NCI-H2107 (cell line): ENCODE measurements at places on chromosomes 13 and 19.

GRCh38 chr13:38850868-38851626 is 139.6 kb downstream of the STOML3 start:
- DNase-seq, result no peak

DNA sequence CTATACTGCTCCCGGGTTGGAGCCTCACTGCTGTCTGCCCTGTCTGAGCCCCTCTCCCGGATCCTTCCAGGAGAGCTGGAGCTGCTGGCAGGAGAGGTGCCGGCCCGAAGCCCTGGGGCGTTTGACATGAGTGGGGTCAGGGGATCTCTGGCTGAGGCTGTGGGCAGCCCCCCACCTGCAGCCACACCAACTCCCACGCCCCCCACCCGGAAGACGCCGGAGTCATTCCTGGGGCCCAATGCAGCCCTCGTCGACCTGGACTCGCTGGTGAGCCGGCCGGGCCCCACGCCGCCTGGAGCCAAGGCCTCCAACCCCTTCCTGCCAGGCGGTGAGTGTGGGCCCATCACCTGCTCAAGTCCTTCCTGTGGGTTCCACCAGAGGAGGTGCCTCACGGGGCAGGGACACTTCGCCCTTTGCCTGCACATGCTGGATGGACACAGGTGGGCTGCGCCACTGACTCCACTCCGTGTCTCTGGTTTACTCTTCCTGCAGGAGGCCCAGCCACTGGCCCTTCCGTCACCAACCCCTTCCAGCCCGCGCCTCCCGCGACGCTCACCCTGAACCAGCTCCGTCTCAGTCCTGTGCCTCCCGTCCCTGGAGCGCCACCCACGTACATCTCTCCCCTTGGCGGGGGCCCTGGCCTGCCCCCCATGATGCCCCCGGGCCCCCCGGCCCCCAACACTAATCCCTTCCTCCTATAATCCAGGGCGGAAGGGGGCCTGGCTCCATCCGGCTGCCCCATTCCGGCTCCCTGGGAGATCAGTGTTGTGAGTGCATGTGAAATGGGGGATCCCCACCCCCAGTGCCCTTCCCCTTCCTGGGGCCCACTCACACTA is 19.8 kb downstream of the EPN1 start:
- no peak for DNase-seq

- no peak for DNase-seq
These were observed 6.2 kb downstream of the SYT5 start for GRCh38 chr19:55173714-55174409.

- no peak for DNase-seq
These were observed 240.9 kb downstream of the LIG4 start for GRCh38 chr13:107974409-107974808.

DNA sequence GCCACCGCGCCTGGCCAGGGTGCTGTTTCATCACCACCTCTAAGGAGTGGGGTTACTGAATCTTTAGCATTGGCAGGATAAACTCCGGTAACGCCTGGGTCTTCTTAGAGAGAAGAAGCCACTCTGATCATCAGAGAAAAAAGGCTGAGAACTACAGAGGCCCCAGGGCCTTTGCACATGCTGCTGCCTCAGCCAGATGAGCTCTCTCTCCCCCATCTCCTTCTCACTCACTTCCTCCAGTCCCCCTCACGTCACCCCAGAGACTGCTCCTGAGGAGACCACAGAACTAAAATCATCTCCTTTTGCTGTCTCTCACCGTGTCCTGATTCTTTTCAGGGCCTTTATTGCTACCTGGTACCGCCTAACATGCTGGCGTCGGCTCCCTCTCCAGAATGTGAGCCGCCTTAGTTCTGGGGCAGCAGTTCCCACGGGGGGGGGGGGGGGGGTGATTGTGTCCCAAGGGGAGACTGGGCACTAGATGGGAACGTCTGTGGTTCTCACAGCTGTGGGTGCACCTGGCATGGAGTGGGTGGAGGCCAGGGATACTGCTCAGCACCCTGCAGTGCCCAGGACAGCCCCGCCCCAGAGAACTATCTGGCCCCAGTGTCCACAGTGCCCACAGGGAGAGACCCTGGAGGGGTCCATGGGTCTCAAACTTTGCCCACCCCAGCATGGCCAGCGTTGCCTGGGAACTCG is 5.1 kb upstream of the DIRAS1 start:
- DNase-seq, result no peak

- DNase-seq, result no peak
These were observed 13.1 kb upstream of the PDE4C start for GRCh38 chr19:18239303-18239702.

- DNase-seq, result no peak
These were observed 50.5 kb downstream of the STARD13 start for GRCh38 chr13:33235078-33235477.

DNA sequence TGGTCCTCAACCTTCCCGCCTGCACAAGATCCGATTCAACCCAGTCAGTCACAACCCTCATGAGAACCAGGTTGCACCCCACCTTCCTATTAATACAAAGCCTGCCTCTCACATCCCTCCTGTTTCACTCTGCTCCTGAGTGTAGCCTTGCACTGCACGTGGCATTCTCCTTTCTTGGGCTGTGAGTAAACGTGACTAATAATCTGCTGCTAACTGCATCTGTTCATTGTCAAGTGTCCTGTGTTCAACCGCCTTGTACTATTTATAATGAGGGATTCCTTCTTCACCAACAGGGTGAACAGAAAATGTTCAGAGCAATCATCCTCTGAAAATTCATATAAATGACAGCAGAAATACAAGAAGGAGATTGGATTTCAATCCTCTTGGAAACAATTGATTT is 1608.2 kb downstream of the SLITRK5 start:
- no peak for DNase-seq

- DNase-seq, result no peak
These were observed 7.4 kb downstream of the MYCBP2 start for GRCh38 chr13:77319536-77319935.

- DNase-seq, result no peak
These were observed 11.6 kb downstream of the MED25 start for GRCh38 chr19:49829721-49830120.

DNA sequence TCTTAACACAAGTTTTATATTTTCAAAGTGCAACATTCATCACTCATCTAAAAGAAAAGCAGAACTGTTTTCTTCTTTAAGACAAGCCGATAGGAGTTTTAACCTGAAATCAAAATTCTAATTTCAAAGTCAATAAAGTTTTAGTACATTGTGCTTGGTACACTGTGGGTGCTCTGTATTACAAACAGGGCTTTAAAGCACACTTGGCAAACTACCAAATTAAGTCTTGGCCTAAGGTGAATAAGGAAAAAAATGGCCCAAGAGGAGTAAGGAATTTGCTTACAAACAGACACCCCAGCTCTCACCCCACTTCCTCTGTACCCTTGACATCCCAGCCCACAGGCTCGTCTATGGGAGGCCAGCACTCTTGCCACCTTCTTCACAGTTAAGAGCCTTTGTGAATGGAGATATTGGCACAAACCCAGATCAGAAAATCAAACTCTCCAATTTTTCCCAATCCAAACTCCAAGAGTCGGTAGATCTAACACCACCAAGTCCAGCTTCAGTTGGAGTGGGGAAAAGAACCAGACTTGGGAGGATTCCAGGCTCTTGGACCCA is 66.0 kb downstream of the ABCC4 start:
- DNase-seq, result no peak
